Muscle of leg (tissue), 16 donors: ENCODE measurements at places on chromosomes 6 and 20. TPM values are rescaled to one million over a fixed set of nuclear protein-coding genes. Genes with fewer than 3 reads are reported as not detected.
A peak's percentile ranks its signal among the peaks of the same experiment; 100 is the strongest.

Gene RIMS1
- total RNA-seq, result 5.7 TPM

Gene EDN3
- 17.9 TPM for total RNA-seq

Gene MYCT1
- total RNA-seq, result 18.3 TPM

Gene ATP9A
- total RNA-seq, result 39.4 TPM

Gene PLN
- total RNA-seq, result 3.9 TPM

Gene TMEM244
- total RNA-seq, result 0.22 TPM

Gene PACRG
- 1.8 TPM for total RNA-seq

DNA sequence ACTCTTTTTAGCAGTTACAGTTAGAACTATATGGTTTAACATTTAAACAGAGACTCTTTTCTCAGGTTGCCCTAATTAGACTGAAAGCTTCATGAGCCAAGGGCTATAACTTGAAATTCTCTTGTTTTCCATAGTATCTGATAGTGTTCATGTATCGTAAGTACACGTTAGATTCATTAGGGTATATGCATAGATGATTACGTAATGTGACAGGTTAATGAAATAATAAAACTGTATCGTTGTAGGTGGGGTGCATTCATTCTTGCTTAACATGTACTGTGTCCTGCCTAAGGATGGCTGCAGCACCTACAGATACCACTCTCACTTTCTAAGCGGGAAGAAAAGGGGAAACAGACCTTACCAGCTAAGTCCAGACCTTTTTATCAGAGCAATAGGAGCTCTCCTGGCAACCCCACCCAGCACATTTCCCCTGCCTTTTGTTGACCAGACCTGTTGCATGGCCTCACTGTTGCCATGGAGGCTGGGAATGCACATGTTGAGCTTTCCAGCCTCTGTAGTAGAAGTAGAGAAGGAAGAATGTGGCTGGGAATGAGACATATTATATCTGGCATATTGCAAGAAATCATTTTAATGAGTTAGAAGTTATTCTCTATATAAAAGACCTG, 83.0 kb downstream of the MAP3K4 start:
- peaks cover 22% of the 10 kb centered on the region for H3K36me3 ChIP-seq
- no peak overlapping the region for H3K4me3 ChIP-seq
- no peaks in the 10 kb centered on the region for H3K27me3 ChIP-seq
- DNase-seq, result no peak
- H3K27ac ChIP-seq, result no peak overlapping the region
- H3K4me1 ChIP-seq, result no peaks in the 10 kb centered on the region

GRCh38 chr6:47377971-47378370, 68.3 kb upstream of the TNFRSF21 start:
- H3K4me1 ChIP-seq, result no peaks in the 10 kb centered on the region
- H3K27me3 ChIP-seq, result no peaks in the 10 kb centered on the region
- no peaks in the 10 kb centered on the region for H3K36me3 ChIP-seq
- DNase-seq, result no peak
- H3K27ac ChIP-seq, result no peak overlapping the region
- no peak overlapping the region for H3K4me3 ChIP-seq

GRCh38 chr6:168387911-168388310, 53.1 kb upstream of the SMOC2 start:
- no peak for DNase-seq
- H3K27me3 ChIP-seq, result peaks cover 8% of the 10 kb centered on the region
- H3K27ac ChIP-seq, result no peak overlapping the region
- H3K4me1 ChIP-seq, result peaks cover 35% of the 10 kb centered on the region
- no peak overlapping the region for H3K4me3 ChIP-seq

DNA sequence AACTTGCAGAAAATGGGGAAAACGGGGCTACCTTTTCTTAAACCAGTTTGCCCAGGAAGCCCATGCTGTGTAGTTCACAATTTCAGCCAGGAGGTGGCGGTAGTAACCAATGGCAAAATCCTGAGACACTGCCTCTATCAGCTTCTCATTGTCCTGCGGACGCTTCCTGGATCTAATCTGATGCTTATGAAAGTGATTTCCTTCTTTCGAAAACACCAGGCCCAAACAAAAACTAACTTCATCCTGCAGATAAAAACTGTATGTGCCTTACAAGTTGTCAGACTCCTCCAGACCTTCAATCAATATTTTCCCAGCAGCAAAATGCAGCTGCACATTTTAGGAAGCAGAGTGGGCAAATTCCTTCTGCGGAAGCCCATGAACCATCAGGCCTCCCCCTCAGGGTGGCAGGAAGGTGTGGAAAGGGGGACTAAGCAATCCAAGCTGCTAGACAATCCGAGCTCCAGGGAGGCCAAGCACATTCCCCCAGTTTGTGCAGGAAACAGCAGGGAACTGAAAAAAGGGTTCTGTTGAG, 88.5 kb downstream of the LY86 start:
- peaks cover 18% of the 10 kb centered on the region for H3K4me1 ChIP-seq
- no peaks in the 10 kb centered on the region for H3K27me3 ChIP-seq
- no peaks in the 10 kb centered on the region for H3K36me3 ChIP-seq

GRCh38 chr6:13593720-13594119, 19.3 kb downstream of the SIRT5 start:
- H3K27ac ChIP-seq, result no peak overlapping the region
- no peaks in the 10 kb centered on the region for H3K27me3 ChIP-seq
- no peak overlapping the region for H3K4me3 ChIP-seq
- peaks cover 41% of the 10 kb centered on the region for H3K36me3 ChIP-seq

GRCh38 chr20:58194175-58194791, 34.2 kb downstream of the ANKRD60 start:
- H3K36me3 ChIP-seq, result no peaks in the 10 kb centered on the region
- peaks cover 2% of the 10 kb centered on the region for H3K4me1 ChIP-seq
- peaks cover 2% of the 10 kb centered on the region for H3K27me3 ChIP-seq

DNA sequence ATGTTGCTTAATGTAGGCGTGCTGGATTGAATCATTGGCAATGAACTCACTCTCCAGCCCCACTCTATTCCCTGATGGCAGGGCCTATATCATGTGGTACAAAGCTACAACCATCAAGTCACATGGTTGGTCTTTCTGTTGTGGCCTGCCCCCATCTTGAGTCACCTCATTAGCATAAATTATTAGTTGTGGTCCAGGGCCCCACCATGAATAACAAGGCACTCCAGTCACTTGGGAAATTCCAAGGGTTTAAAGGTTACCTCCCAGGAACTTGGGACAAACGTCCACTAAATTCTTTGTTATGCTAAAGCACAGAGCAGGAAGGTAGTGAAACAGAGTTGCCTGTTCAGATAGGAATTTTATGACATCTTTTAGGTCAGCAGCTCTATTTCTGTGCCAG, 193.7 kb downstream of the SLC35F1 start:
- no peaks in the 10 kb centered on the region for H3K27me3 ChIP-seq
- no peak overlapping the region for H3K27ac ChIP-seq
- no peaks in the 10 kb centered on the region for H3K36me3 ChIP-seq
- no peak overlapping the region for H3K4me3 ChIP-seq

DNA sequence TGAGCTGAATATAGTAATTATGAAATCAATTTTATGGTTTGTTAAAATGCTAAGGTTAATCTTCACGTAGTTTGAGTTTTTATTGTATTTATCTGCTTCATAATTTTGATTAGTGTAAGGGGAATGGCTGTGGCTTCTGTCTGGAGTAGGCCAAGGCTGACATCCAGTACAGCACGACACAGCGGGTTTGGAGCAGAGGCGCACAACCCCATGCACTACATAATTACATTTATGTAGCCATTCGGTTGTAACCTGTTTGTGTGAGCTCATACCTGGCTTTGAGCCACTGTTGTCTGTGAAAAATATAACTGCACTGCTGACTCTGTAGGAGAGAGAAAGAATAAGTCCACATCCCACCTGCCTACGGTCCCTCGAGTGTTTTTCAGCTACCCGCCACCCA, 615.5 kb downstream of the EYS start:
- no peaks in the 10 kb centered on the region for H3K36me3 ChIP-seq
- H3K4me3 ChIP-seq, result no peak overlapping the region
- DNase-seq, result no peak

DNA sequence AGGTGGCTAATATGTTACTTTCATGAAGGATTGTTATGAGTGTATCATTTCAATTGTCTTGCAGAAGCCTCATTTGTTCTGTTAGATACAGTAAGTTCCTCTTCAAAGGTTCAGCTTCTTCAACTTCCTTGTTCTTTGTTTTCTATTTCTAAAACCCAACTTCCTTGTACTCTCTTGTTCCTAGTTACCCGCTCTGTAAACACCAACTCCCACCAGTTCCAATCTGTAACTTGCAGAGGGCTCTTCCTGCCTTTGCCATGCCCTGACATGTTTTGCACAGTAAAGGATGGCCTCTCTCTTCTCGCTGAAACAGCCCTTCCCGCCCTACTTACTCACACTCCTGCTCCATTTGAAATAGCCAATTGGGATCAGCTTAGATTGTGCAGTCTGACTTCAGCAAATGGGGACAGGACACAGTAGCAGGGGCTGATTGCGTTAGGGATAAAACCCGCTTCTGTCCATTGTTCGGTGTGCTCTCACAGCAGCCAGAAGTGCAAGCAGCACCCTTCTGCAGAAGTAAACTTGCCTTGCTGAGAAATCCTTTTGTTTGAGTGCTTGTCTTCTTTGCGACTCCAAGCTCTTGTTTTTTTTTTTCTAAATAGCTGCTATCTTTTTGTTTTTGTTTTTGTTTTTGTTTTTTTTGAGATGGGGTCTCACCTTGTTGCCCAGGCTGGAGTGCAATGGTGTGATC, 45.9 kb upstream of the POU5F1 start:
- no peaks in the 10 kb centered on the region for H3K36me3 ChIP-seq
- no peak overlapping the region for H3K4me3 ChIP-seq
- no peaks in the 10 kb centered on the region for H3K27me3 ChIP-seq
- no peak for DNase-seq

DNA sequence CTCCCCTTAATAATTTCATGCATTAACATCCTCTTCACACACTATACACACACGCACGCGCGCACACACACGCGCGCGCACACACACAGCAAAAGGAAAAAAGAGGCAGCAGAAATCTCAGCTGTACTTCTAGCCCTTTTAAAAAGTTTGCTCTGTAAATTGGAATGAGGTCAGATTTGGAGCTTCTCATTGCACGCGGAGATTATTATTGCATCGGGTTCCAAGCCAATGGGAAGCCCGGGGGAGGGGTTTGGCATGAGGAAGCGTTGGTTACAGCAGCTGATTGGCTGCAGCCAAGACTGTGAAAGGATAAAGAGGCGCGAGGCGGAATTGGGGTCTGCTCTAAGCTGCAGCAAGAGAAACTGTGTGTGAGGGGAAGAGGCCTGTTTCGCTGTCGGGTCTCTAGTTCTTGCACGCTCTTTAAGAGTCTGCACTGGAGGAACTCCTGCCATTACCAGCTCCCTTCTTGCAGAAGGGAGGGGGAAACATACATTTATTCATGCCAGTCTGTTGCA, at the start of gene SOX4:
TSS of gene SOX4 (plus strand) at position 340 of the 515 bp plus-strand sequence. CDS start 784 bp downstream, outside the sequence.
- H3K27me3 ChIP-seq, result no peaks in the 10 kb centered on the region
- peak within 1 kb of the TSS; percentile 95 for H3K4me3 ChIP-seq
- DNase-seq, result peak; percentile 100
- peaks cover 5% of the 10 kb centered on the region for H3K36me3 ChIP-seq
- peak within 1 kb of the TSS; percentile 96 for H3K27ac ChIP-seq
- H3K4me1 ChIP-seq, result peaks cover 3% of the 10 kb centered on the region

GRCh38 chr6:154487367-154488247, 22.9 kb downstream of the CNKSR3 start:
- H3K27me3 ChIP-seq, result no peaks in the 10 kb centered on the region
- H3K36me3 ChIP-seq, result no peaks in the 10 kb centered on the region
- H3K4me1 ChIP-seq, result peaks cover 11% of the 10 kb centered on the region
- no peak overlapping the region for H3K27ac ChIP-seq

DNA sequence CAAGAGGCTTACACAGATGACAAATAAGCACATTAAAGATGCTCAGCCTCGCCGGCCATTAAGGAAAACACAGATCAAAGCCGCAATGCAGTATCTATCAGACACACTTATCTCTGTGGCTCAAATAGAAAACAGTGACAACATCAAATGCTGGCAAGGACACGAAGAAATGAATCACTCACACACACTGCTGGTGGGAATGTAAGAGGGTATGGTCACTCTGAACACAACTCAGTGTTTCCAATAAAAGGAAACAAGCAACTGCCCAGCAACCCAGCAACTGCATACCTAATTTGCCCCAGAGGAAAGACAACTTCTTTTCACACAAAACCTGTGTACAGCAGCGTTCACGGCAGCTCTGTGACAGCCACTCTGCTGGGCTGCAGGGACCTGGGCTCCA, 155.8 kb downstream of the WDR27 start:
- no peak overlapping the region for H3K27ac ChIP-seq
- H3K4me3 ChIP-seq, result no peak overlapping the region
- H3K27me3 ChIP-seq, result no peaks in the 10 kb centered on the region
- H3K4me1 ChIP-seq, result no peaks in the 10 kb centered on the region
- DNase-seq, result no peak

DNA sequence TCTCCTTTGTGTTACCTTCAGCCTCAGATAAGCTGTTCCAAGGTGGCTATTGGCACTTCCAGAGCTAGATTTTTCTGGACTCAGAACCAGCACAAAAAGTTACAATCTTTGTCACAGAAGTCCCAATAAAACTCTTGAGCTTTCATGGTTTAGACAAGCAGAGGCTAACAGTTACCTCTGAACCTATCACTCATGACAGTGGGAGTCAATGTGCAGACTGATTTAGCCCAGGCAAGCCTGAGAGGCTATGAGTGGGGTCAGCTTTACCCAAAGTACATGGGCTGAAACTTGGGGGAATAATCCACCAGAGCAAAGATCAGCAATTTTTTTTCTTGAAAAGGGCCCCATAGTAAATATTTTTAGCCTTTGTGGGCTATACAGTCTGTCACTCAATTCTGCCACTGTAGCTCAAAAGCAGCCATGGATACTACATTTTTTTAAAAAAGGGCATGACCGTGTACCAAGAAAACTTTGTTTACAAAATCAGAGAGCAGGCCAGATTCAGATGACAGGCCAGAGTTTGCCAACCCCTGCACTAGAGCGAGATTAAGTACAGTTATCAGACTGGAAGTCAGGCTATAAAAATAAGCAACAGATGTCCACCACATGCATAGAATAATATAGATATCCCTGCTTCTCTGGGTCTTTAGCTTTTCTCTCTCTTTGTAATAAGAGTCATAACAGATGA, 20.0 kb downstream of the CCN2 start:
- no peak overlapping the region for H3K4me3 ChIP-seq
- no peaks in the 10 kb centered on the region for H3K36me3 ChIP-seq
- H3K27ac ChIP-seq, result no peak overlapping the region
- no peaks in the 10 kb centered on the region for H3K4me1 ChIP-seq
- no peaks in the 10 kb centered on the region for H3K27me3 ChIP-seq

GRCh38 chr20:40812415-40812925, 123.4 kb upstream of the MAFB start:
- no peak overlapping the region for H3K4me3 ChIP-seq
- DNase-seq, result no peak
- no peak overlapping the region for H3K27ac ChIP-seq
- H3K4me1 ChIP-seq, result peaks cover 6% of the 10 kb centered on the region

DNA sequence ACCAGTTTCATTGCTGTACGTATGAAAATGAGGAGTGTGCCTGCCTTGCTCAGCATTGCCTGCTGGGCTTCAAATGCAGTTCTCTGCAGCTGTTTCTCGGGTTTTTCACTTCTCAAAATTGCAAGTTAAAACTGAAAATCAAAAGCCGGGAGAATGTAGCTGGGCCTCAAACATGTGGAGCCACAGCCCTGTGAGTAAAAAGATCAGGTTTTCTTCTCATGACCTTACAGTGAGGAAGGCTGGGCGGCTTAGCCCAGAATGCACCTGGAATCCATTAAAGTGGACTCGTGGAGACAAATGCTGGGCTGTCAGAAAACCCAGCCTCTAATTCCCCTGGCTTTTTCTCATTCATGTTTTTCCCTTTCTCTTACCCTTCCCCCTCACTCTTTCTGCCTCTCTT, 34.4 kb downstream of the DSE start:
- no peaks in the 10 kb centered on the region for H3K36me3 ChIP-seq
- peak overlapping the region; percentile 87 for H3K27ac ChIP-seq
- DNase-seq, result peak; percentile 95
- H3K4me3 ChIP-seq, result peak overlapping the region; percentile 7
- no peaks in the 10 kb centered on the region for H3K27me3 ChIP-seq

GRCh38 chr6:91240878-91241603, 654.2 kb upstream of the MAP3K7 start:
- H3K4me3 ChIP-seq, result no peak overlapping the region
- no peak overlapping the region for H3K27ac ChIP-seq
- no peaks in the 10 kb centered on the region for H3K4me1 ChIP-seq
- H3K27me3 ChIP-seq, result no peaks in the 10 kb centered on the region
